MCF 10A (cell line): ENCODE measurements at places on chromosomes 7 and 10. TPM values are rescaled to one million over a fixed set of nuclear protein-coding genes. Genes with fewer than 3 reads are reported as not detected.

The COL28A1 gene
- total RNA-seq = 0.29 and 0.96 TPM in 2 replicates

GRCh38 chr7:152601305-152601798 is 74.6 kb downstream of the XRCC2 start:
- DNase-seq = no peak
- H3K36me3 ChIP-seq = no peaks in the 10 kb centered on the region
- no peak overlapping the region for H3K4me3 ChIP-seq
- H3K27ac ChIP-seq = no peak overlapping the region

GRCh38 chr10:100811261-100811660 is 65.9 kb downstream of the PAX2 start:
- peaks cover 93% of the 10 kb centered on the region for H3K27me3 ChIP-seq
- no peak for DNase-seq
- H3K4me1 ChIP-seq = no peaks in the 10 kb centered on the region
- H3K4me3 ChIP-seq = no peak overlapping the region

DNA sequence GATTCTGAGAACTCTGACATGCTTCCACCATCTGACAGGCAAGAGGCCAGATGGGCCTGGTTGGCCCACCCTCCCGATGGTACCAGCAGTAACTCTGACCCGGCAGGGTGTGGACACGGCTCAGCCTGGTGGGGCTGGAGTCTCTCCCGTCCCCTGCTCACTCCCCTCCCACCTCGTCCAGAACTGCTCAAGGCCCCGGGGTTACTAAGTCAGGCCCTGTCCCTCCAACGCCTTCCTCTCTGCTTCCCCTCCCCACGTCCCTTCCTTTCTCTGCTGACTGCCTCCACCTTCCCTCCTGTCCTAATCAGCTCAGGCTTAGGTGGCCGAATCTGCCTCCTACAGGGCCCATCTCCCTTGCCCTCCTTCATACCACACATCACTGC is 12.5 kb downstream of the CALML5 start:
- no peak overlapping the region for H3K27ac ChIP-seq
- DNase-seq = no peak
- peaks cover 9% of the 10 kb centered on the region for H3K36me3 ChIP-seq
- H3K27me3 ChIP-seq = no peaks in the 10 kb centered on the region
